ENCODE measurements at places on chromosomes 2 and 18.

DNA sequence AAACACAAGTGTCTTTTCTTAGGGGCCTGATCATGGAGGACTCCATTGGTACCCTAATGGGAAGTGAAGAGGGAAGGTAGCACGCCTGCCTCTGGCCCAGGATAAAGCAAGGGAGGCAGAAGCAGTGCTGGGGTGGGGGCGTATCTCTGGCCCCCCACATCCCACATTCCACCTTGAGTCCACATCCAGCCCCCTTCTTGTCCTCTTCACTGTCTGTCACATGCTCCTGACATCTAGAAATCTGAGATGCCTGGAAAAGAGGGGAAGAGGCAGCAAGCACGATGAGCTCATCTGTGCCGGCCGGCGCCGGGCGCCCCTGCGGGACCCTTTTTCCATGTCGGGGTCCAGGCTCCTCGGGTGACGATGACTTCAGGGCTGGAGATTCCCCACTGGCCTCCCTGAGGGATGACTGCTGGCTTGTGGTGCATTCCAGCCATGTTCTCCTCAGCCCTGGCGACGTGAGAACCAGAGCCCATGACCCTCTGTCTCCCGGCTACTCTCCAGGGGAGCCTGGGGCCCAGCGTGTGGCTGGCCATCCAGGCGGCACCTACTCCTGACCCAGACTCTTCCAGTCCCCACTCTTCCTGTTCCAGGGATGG lies 277.5 kb downstream of the DYSF start:
- no peak for DNase-seq

DNA sequence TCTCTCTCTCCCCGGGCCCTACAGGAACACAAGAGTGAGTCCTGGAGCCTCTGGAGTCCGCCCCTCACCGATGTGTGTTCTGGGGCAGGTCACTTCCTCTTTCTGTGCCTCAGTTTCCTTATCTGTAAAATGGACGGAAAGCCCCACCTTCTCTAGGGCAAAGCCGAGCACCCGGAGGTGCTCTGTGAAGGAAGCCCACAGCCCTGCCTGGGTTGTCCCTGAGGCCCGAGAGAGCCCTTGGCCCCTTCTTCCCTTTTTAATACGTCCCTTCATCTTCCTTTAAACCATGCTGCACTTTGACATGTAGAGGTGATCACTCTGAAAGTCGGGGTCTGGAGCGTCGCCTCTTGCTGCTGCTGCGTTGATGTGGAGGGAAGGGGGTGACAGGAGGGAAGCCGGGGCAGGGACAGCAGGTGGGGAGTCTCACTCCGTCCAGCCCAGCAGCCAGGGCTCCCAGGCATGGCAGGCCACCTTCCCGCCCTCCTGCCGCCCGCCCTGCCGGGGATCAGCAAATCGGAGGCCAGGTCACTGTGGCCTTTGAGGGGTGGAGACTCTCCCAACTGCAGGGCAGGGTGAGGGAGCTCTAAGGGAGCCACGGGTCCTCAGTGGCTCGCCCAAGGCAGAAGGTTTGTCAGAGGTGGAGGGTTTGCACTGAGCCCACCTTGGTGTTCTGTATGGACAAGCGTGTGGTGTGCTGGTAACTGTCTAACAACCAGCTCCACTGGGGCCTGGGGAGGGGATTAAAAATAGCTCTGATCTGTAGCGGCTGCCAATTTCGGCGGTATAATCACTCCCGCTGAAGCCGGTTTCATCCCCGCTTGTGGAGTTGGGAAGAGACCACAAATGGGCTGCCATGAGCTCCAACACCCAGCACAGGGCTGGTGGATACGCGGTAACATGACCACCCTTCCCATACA lies 135.9 kb upstream of the ID2 start:
- no peak for DNase-seq

GRCh38 chr2:221197225-221197856 lies 374.8 kb downstream of the EPHA4 start:
- no peak for DNase-seq

DNA sequence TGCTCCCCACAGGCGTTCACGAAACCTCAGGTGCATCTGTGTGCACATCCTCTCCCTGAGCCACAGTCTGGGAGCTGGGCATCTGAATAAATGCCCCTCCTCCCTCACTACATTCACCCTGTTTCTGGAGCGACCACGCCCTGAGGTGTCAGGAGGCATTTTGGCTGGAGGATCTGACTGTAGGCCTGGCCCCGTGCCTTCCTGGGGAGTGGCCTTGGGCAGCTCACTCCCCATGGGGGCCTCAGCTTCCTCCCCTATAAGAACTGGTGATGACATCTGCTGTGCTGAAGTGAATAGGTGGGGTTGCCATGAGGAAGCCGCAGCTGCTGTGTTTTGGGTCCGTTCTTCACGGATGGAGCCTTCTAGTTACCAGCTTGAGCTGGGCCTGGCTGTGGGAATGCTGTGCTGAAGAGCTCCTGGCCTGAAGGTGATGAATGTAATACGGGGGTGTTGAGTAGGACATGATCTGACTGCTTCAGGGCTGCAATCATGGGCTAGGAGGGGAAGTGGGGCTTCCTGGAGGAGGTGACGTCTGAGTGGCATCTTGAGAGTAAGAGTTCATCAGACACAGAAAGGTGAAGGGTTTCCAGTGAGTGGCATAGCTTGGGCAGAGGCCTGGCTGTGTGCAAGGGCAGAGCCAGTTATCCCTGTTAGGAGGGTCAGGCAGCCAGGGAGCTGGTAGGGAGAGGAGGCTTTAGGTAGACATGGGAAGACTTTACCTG lies 58.2 kb downstream of the GLI2 start:
- DNase-seq, result no peak

GRCh38 chr2:73022024-73022568 lies 49.4 kb downstream of the SFXN5 start:
- no peak for DNase-seq

DNA sequence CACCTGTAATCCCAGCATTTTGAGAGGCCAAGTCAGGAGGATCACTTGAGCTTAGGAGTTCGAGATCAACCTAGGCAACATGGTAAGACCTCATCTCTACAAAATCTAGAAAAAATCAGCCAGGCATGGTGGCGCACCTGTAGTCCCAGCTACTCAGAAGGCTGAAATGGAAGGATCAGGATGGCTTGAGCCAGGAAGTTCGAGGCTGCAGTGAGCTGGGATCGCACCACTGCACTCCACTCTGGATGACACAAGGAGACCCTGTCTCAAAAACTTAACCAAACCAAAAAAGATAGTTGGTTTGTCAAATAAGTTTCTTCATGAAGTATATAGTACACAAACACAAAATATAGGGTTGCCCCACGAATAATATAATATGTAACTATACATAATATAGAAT lies 197.6 kb downstream of the DPP4 start:
- no peak for DNase-seq

- no peak for DNase-seq
These were observed 409.8 kb upstream of the CELF4 start for GRCh38 chr18:37975446-37975845.

- DNase-seq, result peak; percentile 71
These were observed 41.9 kb downstream of the LPIN2 start for GRCh38 chr18:2970772-2971659.

DNA sequence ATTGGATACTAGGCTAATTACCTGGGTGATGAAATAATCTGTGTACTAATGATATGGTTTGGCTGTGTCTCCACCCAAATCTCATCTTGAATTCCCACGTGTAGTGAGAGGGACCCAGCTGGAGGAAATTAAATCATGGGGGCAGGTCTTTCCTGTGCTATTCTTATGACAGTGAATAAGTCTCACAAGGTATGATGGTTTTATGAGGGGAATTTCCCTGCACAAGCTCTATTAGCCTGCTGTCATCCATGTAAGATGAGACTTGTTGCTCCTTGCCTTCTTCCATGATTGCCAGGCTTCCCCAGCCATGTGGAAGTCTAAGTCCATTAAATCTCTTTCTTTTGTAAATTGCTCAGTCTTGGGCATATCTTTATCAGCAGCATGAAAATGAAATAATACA lies 394.1 kb upstream of the SYT4 start:
- DNase-seq, result no peak

- no peak for DNase-seq
These were observed 9.3 kb upstream of the CCBE1 start for GRCh38 chr18:59706499-59706898.

GRCh38 chr2:60159519-60159918 lies 393.9 kb downstream of the BCL11A start:
- DNase-seq, result no peak

DNA sequence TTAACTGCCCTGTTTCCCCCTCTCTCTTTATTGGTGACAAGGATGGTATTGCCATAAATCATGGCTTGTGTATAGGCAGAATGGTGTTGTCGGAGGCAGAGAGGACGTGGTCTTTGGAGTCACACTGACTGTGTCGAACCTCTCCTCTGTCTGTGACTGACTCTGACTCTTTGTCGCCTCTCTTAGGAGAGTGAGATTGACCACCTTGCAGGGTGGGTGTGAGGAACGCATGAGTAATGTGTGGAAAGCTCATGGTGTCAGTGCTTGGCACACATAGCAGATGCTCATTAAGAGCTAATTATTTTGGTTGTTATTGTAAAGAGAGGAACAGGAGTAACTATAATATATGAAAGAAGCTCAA lies 145.6 kb downstream of the TTC27 start:
- DNase-seq, result no peak

DNA sequence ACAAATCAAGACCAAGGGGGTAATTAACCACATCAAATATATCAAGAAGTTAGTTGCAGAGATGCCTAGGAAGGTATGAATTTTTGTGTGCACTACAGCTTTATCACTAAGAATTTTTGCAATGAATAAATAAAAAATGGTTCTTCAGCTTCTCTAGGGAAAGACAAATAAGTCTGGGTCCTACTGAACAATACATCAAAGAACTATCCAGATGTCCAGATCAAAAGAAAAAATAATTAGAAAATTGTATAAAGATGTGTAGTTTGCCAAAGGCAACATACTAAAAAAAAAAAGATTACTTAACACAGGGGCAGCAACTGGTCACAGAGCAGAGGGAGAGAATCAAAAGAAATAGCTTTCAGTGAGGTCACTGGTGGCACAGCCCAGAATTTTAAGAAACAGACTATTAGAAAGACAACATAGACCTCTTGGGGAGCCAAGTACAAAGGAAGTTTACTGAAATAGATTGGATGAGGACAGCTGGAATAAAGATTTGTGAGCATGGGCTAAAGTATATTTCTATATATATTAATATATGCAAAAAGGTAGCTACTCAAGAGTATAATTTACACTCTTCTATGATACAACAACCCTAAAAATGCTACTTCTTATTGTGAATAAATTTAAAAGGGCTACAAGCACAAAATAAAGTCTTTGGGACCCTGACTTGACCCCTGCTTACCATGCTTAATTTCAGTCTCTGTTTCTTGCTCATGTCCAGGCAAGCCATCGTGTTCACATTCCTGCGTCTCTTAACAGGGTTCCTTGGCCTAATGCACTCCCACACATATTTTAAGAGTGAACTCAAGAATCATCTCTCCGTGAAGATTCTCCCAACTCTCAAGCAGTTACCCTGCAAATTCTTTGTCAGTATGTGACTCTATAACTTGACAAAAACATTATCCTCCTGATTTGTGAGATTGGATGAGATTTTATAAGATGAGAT lies 99.0 kb upstream of the GRB14 start:
- no peak for DNase-seq

DNA sequence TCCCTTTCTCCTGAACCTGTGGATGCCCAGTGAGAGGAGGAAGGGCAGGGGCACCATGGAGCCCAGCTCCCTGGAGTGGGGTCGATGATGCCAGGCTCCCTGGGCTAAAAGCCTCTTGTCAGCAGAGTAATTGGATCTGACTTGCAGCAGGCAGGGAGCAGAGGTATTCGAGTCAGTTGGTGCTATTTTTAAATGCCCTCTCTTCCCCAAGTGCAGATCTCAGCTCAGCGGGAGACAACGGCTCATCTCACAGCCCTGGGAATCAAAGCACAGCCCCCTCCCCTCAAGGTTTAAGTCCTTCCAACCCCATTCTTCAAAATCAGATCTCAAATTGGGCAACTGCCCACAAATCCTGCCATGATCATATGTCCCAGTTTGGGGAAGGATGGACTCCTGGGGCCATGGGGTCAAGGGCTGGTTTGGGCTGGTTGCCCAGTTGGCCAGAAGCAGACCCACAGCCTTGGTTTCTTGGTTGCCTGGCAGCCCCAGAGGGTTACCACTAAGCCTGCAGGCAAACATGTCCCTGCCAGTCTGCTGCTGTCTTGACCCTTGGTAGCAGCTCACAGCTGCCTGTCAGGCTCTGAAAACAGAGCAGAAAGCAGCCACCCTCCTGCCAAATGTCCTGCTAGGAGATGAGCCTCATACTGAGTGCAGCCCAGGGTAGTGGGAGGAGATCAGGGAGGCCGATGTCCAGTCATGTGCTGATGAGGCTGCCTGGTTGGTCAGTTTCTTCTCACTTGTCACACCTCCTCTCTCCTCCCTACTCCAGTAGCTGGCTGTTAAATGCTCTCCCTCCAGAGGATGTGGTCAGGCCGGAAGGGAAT lies 244.9 kb downstream of the LOXHD1 start:
- DNase-seq, result no peak

DNA sequence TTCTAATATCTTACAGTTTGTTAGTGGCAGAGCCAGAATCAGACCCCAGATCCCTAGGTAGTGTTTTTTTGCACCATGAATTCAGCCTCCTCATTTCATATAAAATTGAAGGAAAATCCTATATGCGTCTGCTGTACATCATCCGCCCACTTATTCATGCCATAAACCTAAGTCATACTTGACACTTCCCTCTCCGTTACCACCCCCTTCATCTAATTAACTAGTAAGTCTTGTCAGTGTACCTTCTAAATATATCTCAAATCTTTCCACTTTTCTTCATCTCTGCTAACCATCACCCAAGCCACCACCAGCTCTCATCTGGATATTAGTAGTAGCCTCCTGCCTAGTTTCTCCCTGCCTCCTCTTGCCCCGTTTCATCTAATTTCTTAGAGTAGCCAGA lies 248.7 kb upstream of the SIX3 start:
- DNase-seq, result no peak

GRCh38 chr2:98452396-98453027 lies 7.9 kb downstream of the INPP4A start:
- no peak for DNase-seq

GRCh38 chr18:48929941-48930713 lies 20.6 kb downstream of the SMAD7 start:
- DNase-seq, result no peak

- no peak for DNase-seq
These were observed 34.8 kb upstream of the SPATA3 start for GRCh38 chr2:230961091-230961491.

- no peak for DNase-seq
These were observed 9.8 kb upstream of the RNF138 start for GRCh38 chr18:32081881-32082280.

DNA sequence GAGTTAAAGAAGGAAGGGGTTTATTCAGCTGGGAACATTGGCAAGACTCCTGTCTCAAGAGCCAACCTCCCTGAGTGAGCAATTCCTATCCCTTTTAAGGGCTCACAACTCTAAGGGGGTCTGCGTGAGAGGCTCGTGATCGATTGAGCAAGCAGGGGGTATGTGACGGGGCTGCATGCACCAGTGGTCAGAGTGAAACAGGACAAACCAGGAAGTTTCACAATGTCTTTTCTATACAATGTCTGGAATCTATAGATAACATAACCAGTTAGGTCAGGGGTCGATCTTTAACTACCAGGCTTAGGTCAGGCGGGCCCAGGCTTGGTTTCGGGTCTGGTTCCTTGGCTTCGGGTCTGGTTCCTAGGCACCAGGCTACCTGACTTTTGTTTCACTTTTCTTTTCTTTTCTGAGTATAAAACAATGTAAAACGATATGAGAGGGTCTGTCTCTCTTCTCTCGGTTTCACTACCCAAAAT lies 30.1 kb upstream of the LIPG start:
- DNase-seq, result no peak

- no peak for DNase-seq
These were observed 71.0 kb downstream of the MAPK4 start for GRCh38 chr18:50630895-50631294.
